ENCODE measurements at places on chromosomes 4 and X.

DNA sequence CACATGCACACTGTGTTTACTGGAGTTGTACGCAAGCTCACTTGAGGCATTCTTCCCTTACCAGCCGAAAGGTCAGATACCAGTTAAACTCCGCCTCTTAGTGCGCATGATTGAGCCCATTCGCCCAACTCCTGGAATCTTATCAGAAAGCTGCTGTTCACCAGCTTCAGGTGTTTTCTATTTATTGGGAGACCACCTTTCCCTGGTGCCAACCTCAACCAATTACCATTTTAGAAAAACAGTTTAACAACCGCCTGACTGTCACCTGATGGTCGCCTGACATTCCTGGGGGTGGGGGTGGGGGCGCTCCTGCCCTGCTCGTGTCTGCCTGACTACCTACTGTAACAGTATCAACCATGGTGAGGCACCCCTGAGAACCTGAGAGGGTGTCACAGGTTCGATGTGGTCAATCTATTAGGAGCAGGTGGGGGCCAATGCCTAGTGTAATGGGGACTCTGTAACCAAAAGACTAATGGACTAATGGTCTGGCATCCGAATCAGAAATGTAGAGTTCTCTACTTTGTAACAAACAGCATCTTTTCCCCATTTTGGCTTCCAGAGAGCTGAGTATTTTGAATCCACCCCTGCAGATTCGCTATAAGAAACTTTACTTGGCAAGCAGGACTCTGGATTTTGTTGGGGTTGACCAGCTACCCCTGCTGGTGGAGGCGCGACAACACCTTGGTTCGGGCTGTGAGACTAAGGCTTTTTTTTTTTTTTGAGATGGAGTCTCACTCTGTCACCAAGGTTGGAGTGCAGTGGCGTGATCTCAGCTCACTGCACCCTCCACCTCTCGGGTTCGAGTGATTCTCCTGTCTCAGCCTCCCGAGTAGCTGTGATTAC is 58.2 kb upstream of the ZNF157 start:
- no peak for DNase-seq

- DNase-seq, result no peak
These were observed 977 bp downstream of the RNF175 start for GRCh38 chr4:153758688-153759406.

- DNase-seq, result no peak
These were observed 172.2 kb upstream of the CXCL13 start for GRCh38 chr4:77433418-77433733.

- no peak for DNase-seq
These were observed 148.5 kb downstream of the FRAS1 start for GRCh38 chr4:78205591-78205990.

DNA sequence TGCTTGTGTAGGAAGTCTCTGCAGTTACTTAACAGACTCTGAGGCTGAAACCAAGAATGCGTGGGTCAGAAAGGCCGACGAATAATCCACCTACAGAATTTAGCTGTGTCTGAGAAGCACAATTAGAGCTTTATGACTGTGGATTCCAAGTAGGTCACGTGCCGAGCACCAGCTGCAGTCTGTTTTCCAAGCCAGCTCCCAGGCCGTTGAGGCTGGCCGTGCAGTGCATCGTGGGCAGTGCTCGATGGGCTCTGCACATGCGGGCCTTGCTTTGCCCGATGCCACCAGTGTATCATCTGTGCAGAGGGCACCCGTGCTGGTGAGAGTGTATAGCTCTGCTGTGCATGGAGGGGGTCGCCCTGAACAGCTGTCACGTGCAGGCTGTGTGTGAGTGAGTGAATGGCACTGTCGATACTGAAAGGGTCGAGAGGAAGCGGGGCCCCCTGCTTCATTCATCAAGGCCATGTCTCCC is 67.5 kb upstream of the CLDN34 start:
- DNase-seq, result no peak

DNA sequence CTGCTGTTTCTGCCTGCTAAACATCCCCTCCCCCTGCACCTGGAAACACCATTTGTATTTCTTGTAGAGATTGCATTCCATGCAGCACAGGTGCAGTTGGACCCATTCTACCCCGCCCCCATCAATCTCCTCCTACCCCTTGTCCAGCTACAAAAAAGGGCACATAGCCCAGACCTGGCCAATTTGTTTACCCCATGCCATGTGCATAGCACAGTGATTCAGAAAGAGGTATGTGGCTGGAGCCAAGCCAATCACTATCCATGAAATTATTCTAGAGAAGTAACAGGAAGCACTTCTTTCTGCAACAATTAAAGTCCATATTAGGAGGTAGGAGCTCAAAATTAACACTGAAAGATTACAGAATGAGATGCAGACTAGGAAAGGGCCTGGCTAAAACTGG is 20.2 kb upstream of the TMEM184C start:
- DNase-seq, result no peak
